Stimulated activated naive CD4-positive, alpha-beta T cell treated with Interleukin-2 at 50 U/mL for 16 hours (primary cell): ENCODE measurements at places on chromosomes 3 and 15.

DNA sequence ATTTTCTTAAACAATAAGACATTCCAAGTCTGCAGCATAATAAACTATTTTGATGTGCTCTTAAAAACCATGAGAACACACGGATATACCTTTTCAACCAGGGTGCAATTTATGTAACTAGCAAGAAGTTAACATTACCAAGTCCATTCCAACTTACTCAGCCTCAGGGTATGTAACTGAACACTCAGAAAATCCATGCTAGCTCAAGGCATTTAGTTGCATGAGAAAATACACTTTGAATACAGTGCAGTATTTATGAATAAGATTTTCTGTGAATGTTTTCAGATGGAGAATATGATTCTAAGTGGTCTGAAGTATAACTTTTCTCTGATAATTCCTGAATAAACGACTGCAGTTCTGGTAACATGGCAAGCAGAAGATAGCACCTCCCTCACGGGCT, 124.3 kb downstream of the SNRK start:
- DNase-seq, result no peak

DNA sequence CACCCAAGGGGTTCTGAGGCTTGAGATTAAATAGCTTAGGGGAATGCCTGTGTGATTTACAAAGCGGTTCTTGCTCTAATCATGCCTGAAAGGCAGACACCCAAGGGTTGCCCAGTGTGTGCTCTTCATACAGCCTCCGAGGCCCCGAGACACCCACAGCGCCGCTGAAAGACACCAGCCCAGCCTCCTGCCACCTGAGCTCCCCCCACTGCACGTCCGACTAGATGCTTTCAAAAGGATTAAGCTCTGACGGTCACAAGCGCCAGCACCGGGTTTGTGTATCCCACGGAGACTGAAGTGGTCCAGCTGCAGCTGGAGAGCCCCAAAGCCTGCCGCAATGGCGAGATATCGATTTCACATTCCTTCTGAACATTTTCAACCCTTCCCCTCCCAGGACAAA, 50.3 kb downstream of the SPATA12 start:
- DNase-seq, result no peak

DNA sequence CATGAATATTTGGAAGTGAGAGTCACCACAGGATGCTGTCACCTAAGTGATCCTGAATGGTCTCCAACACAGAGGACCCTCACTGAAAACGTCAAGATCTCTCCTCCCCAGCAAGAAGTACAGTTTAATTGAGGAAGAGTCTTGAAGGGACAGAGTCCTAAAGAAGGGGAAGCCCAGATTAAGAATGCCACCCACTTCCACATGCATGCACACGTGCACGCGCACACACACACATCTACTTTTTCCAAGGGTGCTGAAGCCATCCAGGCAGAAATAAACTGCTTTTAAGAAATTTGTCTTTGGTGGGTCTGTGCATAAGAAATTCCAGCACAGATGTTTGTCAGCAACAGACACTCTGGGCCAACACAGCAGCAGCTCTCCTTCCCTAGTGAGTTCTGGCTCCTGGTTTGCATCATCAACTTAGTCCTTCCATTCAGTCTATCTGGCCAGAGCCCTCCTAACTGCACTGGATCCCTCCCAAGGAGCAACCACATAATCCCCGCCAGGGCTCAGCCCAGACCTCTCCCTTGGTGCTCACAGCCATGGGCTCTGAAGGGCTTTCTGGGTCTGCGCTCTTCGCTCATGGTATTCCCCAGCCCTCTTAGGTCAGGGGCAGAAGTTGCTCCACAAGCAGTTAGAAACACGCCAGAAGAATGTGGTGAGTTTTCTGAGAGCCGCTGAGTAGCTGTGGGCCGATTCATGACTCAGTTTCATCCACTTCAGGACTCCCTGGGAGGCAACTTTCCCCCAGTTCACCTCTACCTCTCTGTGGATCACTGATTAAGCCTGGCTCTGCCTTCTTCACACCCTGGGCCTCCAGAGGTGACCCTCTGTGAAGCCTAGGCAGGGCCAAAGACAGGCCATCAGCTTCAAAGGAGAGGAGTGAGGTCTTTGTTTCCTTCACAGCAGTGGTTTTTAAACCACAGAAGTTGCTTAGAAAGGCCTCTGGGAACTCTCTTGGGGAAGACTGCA, 132.6 kb upstream of the LIPC start:
- DNase-seq, result no peak

DNA sequence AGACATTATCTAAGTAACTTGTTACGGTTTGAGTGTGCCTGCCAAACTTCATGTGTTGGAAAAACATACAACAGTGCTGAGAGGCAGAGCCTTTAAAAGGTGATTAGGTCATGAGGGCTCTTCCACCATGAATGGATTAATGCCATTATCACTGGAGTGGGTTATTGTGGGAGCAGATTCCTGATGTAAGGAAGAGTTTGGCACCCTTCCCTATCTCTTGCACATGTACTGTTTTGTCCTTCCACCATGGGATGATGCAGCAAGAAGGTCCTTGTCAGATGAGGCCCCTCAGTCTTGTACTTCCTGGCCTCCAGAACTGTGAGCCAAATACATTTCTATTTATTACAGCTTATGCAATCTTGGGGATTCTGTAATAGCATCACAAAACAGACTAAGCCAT, 413.9 kb downstream of the EPHA3 start:
- no peak for DNase-seq

DNA sequence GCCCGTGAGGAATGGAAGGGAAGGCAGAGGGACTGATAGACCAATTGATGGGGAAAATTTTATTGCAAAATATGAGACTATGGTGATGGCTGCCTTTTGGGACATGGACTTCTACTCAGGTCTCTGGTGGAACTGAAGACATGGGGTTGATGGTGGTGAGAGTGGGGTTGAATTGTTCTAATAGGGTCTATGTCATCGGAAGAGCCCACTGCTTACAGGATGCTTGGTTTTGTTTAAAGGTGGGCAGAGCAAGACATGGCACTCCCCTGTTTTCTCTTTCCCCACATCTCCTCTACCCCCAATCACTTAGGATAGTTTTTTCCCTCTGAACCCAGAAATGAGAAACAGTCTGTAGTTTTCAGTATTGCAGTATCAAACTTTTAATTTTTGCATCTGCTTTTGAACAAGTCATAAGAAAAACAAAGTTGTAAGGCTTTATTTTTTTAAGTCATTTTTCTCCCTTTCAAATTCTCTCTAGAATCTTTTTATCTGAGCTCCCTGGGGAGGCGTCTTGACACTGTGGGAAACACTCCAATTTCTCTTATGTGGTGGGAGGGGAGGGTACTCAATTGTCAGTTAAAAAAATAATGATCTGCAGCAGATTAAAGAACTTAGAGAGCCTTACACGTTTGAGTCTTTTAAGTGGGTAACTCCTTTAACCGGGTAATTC, 276.2 kb upstream of the TBC1D5 start:
- no peak for DNase-seq

DNA sequence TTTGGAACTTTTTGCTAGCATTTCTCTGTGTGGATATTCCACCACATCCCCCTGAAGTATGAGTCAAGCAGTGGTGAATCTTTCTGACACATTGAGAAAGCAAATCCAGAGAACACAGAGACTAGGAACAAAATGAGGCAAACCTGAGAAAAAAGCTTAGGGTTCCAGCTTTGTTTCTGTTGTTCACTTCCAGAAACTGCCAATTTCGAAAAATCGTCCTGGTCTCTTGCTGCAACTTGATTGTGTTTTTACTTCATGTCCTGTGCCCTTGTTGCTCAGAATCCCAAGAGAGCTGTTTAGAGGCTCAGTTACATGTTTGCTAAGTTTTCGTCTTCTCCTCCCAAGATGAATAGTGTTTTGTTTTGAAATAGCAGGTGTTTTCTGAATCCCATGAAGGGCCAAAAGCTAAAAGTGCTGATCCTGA, 13.7 kb downstream of the MAP2K1 start:
- no peak for DNase-seq

DNA sequence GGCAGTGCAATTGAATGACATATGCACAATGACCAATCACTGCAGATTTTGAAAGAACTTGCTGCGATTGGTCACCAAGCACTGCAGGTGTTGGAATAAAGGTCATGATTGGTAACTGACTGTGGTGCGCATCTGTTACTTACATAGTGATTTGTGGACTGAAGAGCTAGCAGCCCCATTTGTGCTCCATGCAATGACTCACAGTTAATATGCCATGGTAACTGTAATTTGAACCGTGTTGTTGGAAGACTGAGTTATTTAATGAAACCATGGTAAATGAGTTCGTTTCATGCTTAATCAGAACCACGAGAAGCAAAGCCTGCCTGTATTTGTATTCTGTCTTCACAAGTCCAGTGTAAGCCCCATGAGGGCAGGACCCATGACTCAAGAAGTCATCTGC, 220.5 kb downstream of the TJP1 start:
- no peak for DNase-seq

- no peak for DNase-seq
Observed at GRCh38 chr3:55013145-55013925, 85.5 kb upstream of the LRTM1 start.

DNA sequence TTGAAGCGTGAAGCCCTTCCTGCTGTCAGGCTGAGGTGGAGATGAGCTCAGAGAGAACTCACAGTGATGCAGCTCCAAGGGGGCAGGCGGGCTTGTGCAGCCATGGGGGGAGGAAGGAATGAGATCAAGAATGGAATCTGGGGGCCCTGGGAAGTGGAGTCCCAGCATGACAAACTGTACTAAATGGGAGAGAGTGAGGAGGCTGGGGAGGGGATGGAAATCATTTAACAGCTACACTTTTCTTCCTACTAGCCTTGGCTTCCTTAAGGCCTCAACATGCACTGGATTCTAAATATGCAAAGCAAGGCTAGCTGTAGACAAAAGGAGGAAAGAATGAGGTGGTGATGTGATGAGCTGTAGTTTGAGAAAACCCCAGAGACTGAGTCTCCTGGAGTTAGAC, 133.9 kb downstream of the EEFSEC start:
- DNase-seq, result no peak

- no peak for DNase-seq
Observed at GRCh38 chr3:58342676-58343075, 10.0 kb downstream of the PXK start.

DNA sequence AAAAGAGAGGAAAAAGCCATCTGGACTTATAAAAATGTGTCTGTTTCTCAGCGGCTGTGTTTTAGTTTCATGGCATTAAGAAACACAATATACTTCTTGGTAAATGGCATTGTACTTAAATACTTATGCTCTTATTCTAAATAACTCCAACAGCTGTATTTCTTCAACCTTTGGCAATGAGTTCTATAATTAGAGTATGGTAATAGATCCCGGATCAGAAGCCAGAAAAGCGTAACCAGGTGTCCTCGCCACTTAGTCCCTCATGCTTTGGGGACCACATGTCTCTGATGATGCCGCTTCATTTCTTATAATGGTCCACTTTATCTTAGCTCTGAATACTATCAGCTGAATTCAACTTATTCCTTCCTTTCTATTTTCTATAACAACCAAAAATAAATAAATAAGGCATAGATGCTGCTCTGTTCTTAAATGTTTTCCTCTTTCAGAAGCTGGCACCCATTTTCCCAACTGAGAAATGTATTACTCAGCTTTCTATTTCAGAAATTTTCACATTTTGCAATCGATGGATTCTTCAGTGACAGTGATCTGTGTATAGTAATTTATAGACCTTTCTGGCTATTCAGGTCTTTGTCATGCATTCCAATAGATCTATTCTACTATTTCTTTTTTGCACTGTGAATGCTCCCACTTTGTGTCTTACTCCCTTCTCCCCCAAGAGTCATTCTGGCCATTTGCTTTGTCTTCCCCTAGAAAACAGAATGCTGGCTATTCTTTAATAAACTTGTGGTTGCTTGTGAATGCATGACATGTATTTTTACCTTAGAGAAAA, 87.6 kb upstream of the KBTBD8 start:
- DNase-seq, result no peak

GRCh38 chr3:182671942-182672341, 121.4 kb upstream of the ATP11B start:
- no peak for DNase-seq

- DNase-seq, result no peak
Observed at GRCh38 chr3:128374746-128375445, 91.8 kb downstream of the DNAJB8 start.

GRCh38 chr3:16864610-16865313, 20.0 kb upstream of the PLCL2 start:
- DNase-seq, result no peak

- no peak for DNase-seq
Observed at GRCh38 chr3:181549266-181549665, 162.5 kb upstream of the SOX2 start.

DNA sequence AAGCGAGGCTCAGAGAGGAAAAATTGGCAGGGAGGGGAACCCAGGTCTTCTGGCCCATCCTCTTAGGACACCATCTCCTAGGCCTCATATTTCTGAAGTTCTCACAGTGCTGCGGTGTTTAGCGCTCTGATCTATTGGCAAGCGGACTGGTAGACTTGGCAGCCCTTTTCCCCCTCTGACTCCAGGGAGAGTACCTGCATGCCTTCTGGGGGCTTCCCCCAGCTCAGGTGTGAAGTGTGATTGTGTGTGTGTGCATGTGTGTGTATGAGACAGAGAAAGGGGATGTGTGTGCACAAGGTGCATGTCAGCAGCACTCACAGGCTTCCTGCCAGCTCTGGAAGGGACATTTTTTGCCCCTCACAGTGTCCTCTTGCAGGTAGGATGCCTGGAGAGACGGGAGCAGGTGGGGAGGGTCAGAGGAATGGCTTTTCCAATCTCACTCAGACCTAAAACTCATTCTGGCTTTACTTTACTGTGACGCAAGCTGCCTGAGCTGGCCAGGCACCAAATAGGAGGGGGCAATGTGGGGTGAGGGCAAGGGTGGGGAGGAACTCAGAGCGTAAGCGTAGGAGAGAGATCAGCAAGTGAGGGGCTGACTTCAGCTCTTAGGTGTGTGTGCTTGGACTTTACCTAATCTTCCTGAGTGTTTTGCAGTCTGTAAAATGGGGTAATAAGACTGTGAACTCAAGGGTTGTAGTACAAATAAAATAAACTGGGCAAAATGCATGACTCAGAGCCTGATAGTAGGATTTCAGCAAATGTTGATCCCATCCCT, 4.0 kb upstream of the IL17RE start:
- no peak for DNase-seq

GRCh38 chr3:134457376-134458074, 28.3 kb downstream of the ANAPC13 start:
- DNase-seq, result no peak

GRCh38 chr15:69303337-69304181, 4.8 kb downstream of the PAQR5 start:
- no peak for DNase-seq
